ENCODE measurements at places on chromosomes 6 and 20.

DNA sequence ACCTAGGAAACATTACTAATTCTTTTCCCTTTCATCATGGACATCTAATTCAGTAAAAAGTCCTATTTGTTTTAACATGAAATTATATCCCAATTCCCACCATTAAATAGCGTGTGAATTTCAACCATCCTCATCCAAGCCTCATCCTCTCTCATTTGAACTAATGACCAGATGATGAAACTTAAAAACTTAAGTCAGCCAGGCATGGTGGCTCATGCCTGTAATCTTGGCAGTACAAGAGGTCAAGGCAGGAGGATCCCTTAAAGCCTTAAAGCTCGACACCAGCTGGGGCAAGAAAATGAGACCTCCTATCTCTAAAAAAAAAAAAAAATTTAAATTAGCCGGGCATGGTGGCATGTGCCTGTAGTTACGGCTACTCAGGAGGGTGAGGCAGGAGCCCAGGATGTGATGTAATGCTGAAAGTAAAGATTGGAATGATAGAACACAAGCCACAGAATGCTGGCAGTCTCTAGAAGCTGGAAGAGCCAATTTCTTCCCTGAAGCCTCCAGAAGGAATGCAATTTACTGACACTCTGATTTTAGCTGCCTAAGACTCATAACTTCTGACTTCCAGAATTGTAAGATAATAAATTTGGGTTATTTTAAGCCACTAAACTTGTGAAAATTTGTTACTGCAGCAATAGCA lies 27.1 kb upstream of the HAO1 start:
- no peak for DNase-seq

DNA sequence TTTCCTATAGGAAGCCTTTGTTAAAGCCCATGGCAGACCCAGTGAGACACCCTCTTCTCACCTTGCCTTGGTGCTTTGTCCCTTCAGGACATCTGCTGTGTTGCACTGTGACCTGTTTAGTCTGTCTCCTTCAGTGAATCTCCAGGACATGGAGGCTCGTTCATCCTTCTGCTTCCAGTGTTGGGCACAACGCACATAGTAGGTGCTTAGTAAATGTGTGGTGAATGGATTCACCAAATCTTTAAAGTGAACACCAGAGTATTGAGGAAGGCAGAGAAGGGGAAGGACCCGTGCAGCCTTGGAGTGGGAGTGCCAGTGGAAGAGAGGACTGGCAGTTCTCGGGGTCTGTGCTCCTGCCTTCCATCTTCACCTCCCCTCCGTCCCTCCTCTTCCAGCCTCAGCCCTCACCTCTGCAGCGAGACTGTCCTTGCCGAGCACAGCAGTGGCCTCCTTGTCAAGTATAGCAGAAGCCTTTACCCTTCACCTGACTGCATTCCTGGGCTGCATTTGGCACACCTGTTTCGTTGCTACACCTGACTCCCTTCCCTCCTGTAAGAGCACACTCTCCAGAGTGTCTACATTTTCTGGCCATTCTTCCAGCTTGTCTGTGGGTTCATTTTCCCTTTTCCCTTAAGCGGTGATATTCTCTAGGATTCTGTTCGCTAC lies 49.2 kb downstream of the ARID1B start:
- no peak for DNase-seq

DNA sequence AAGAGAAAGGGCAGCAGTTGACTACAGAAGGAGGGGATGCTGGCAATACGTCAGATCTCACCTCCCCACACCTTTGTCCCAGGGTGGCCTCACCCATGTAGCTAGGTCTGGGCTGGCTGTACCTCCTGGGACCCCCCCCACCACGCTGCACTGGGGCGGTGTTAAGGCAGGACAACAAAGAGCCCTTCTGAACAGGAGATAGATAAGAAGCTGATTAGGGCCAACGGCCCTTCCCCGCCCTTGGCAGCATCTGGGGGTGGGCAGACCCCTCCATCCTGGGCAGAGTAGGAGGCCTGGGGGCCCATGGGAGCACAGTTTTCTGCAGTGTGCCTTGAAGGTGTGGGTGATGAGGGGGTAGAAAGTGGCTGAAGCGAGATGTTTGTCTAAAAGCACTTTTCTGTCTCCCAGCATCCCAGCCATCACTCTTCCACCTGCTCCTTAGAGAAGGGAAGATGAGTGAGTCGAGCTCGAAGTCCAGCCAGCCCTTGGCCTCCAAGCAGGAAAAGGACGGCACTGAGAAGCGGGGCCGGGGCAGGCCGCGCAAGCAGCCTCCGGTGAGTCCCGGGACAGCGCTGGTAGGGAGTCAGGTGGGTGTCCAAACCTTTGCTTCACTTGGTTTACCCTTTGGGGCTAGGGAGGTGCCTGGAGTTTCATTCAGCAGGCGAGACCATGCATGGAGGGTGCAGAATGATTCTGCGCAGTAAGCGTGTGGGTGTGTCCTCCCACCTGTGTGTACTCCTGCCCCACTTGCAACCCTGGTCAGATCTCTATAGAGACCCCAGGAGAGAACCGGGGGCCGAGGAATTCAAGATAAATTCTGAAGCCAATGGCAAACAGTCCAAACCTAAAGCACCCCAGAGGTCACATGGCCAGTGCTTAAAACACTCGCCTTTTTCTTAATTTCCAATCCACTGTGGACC lies 3.9 kb downstream of the HMGA1 start:
- DNase-seq = no peak

GRCh38 chr6:152952866-152953509 lies 29.9 kb downstream of the FBXO5 start:
- DNase-seq = no peak

GRCh38 chr20:57350081-57350710 lies 859 bp upstream of the RAE1 start:
- DNase-seq = no peak

DNA sequence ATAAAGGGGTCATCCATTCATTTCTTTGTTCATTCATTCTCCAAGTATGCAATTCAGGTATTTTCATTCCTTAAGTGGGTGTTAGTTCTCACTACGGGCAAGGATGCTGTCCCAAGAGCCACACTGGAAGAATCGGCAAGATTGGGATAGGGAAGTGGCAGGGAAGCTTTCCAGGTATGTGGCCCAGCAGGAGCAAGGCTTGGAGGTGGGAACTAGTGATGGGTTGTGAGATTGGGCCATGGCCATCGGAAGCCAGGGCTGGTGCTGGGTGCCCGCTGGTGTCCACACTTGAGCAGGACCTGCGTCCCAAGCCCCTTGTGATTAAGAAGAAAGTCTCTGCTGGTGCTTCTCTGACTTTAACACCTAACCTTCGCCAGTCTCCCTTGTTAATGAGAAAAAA lies 15.1 kb downstream of the VSTM2L start:
- DNase-seq = no peak

- DNase-seq = peak; percentile 50
Observed at GRCh38 chr6:105424175-105424783, 21.4 kb upstream of the PREP start.

DNA sequence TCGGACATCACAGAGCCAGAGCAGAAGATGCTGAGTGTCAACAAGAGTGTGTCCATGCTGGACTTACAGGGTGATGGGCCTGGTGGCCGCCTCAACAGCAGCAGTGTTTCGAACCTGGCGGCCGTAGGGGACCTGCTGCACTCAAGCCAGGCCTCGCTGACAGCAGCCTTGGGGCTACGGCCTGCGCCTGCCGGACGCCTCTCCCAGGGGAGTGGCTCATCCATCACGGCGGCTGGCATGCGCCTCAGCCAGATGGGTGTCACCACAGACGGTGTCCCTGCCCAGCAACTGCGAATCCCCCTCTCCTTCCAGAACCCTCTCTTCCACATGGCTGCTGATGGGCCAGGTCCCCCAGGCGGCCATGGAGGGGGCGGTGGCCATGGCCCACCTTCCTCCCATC lies 11.4 kb upstream of the ZBTB9 start:
- DNase-seq = no peak

GRCh38 chr6:158472447-158472846 lies 87.4 kb upstream of the TMEM181 start:
- no peak for DNase-seq

DNA sequence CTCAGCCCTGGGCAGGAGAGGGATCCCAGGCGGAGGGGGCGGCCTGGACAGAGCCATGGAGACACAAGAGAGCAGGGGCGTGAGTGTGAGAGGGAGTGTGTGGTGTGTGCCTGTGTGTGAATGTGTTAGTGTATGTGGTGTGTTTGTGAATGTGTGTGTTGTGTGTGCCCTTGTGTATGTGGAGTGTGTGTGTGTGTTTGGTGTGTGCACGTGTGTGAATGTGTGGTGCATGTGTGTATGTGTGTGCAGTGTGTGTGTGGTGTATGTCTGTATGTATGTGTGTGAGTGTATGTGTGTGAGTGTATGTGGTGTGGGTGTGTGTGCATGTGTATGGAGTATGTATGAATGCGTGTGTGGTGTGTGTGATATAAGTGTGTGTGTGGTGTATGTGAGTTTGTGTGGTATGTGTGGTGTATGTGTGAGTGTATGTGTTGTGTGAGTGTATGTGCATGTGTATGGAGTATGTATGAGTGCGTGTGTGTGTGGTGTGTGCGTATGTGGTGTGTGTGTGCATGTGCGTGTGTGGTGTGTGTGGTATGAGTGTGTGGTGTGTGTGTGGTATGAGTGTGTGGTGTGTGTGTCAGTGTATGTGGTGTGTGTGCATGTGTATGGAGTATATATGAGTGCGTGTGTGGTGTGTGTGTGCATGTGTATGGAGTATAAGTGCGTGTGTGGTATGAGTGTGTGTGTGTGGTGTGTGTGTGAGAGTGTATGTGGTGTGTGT lies 175.2 kb upstream of the AFDN start:
- no peak for DNase-seq

GRCh38 chr20:2169456-2170088 lies 67.9 kb downstream of the STK35 start:
- peak; percentile 63 for DNase-seq

DNA sequence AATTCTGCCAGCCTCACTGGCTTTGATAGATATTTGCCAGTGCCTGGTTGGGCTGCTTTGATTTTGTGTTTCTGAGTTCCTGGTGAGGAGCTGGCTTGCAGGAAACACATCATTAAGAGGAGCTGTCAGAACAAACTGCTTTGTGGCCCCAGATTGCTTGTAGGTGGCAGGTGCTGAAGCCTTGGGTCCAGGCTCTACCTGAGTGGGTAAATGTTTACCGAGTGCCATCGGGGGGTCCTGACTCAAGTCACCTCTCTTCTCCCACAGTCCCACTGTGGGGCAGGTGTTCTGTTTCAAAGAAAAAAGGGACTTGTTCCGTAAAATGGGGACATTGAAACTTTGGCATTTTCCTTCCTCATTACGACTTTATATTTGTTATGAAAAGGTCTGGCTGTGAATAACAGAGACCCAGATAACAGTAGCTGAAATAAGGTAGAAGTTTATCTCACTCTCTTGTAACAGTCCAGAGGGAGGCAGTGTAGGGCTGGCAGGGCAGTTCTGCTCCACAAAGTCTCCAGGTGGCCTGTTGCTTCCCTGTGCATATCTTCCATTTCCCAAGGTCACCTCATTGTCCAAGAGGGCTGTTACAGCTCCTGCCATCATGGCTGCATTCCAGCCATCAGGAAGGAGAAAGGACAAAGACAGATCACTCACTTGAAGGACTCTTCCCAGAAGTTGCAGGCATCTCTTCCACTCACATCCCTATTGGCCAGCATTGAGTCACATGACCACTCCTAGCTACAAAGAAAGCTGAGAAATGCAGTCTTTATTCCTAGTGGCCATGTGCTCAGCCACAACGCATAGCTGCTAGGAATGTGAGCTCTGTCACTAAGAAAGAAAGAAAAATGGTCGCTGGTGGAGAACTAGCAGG lies 149.9 kb upstream of the KCNG1 start:
- DNase-seq = no peak

GRCh38 chr6:69933239-69933638 lies 66.9 kb downstream of the COL19A1 start:
- DNase-seq = no peak

DNA sequence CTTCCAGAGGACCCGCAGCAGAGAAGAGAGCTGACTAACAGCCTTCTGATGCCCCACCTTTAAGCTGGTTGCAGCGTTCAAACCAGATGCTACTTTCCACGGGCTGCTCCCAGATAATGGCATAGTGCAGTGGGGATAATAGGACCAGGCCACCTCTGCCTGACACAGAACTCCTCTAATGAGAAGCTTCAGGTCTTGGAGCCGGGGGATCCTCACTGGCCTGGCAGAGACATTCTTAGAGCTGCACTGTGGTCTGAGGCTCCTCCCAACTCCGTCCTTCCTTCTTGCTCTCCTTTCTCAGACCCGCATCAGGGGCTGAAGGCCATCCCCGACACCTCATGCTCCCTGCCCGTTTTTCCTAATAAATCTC lies 206.6 kb upstream of the MARCKS start:
- DNase-seq = no peak

GRCh38 chr6:108630050-108630714 lies 69.5 kb downstream of the FOXO3 start:
- no peak for DNase-seq

GRCh38 chr6:52550870-52551269 lies 26.0 kb downstream of the TRAM2 start:
- no peak for DNase-seq

DNA sequence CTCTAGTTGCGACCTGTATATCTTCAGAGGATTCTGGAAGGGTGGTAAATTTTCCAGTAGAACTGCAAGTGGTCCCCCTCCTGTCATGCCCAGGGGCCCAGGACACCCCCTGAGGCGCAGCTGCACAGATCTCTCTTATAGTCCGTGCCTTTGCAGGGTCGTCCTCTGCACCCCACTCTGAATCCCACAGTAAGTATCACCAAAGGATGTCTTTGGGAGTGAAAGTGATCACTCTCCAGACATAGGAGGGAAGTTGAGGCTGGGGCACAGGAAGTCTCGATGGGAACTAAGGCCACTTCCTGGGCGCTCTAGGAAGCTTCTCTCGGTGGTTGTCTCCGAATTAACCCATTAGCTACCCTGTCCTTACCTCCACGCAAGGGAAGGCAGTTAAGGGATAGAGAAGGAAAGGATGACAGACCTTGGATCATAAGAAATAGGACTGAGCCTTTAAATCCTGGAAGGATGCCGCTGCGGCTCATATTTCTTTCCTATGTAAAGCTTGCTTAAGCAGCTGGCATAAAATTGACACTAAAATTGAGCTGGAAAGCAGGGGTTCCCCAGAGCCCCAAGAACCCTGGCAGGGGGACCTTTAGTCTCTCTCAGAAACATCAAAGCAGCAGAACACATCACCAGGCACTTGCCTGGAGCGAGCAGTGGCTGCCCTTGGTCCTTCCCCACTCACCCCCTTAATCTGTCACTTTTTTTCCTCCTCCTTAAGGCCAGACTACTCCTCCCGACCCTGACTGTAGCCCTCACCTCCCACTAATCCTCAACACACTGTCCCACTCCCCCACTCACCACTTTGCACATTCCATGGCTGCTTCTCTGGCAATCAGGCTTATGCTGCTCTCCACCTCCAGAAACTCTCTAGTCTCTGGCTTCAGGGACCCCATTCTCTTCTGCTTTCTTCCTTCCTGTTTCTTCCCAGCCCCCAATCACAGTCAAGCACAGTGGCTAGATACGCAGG lies at the start of gene ZKSCAN4:
Gene ZKSCAN4 (minus strand): TSS at position 261 of the 967 bp plus-strand sequence. CDS start 289 bp downstream, outside the sequence.
- DNase-seq = peak; percentile 89

DNA sequence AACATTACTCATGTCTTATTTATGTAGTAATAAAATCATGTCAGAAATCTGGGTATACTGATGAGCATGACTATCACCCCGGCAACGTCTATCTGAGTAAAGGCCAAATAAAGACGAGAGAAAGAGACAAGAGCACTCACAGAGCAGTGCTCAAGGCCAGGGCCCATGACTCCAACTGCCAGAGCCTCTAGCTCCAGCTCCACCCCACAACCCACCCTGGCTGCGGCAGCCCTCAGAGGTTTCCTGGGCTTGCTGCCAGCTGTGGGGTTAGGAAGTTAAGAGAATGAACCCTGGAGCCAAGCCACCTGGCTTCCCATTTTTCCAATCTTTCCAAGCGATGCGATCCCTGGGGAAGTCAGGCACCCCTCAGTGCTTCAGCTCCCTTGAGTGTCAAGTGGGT lies 92.0 kb upstream of the PAX1 start:
- no peak for DNase-seq

Measured in HL-60 (cell line).